Fibroblast of lung (primary cell): ENCODE measurements at places on chromosomes 4 and X.

GRCh38 chr4:186190581-186191199 is 677 bp upstream of the CYP4V2 start:
- peak; percentile 31 for DNase-seq

- no peak for DNase-seq
Observed at GRCh38 chrX:28022371-28022770, 41.1 kb upstream of the DCAF8L1 start.

DNA sequence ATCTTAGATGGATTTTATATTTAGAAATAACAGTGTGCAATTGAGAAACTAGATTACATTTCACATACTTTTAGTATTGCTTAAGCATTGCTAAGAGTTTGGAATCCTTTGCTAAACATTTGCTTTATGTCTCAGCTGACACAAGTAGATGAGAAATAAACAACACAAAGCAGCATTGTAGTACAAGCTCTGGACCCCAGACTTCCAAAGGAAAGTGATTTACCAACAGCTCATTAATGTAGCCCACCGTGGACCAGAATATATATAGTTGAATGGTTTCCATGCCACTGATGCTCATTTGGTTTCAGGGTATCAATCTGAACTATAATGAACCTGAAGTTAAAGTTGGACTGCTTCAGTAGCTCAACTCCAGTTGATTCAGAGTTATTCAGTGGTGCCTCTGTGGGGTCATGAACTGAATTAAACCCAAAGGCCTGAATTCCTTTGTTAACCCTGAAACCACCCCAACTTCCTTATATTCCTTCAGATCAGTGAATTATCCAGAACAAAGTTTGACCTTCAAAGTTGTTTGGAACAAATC is 132.1 kb upstream of the NEIL3 start:
- peak; percentile 60 for DNase-seq

- DNase-seq: no peak
Observed at GRCh38 chrX:8939322-8939721, 94.6 kb downstream of the FAM9B start.

DNA sequence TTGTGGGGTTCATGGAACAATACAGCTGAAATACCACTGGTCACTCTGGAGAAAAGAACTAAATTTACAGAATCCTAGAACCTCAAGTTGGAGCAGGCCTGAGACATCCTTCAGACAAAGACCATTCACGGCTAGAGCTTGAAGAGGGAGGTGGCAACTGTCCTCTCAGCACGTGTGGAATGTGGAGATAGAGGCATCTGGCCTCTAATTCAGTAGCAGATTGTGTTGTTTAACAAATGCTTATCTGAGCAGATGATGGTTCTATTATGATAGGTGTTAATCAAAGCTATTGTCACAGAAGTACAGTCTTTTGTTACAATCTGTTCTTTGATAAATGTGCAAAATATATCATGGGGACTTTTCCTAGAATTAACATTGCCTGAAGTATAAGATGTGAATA is 121.7 kb upstream of the KCNIP4 start:
- DNase-seq: no peak

- no peak for DNase-seq
Observed at GRCh38 chr4:156029691-156030090, 76.0 kb upstream of the CTSO start.

- peak; percentile 19 for DNase-seq
Observed at GRCh38 chr4:7074426-7074825, 6.6 kb upstream of the GRPEL1 start.

- DNase-seq: no peak
Observed at GRCh38 chr4:186810613-186811150, 87.0 kb upstream of the FAT1 start.

GRCh38 chr4:94403751-94404150 is 48.0 kb upstream of the PDLIM5 start:
- DNase-seq: no peak

DNA sequence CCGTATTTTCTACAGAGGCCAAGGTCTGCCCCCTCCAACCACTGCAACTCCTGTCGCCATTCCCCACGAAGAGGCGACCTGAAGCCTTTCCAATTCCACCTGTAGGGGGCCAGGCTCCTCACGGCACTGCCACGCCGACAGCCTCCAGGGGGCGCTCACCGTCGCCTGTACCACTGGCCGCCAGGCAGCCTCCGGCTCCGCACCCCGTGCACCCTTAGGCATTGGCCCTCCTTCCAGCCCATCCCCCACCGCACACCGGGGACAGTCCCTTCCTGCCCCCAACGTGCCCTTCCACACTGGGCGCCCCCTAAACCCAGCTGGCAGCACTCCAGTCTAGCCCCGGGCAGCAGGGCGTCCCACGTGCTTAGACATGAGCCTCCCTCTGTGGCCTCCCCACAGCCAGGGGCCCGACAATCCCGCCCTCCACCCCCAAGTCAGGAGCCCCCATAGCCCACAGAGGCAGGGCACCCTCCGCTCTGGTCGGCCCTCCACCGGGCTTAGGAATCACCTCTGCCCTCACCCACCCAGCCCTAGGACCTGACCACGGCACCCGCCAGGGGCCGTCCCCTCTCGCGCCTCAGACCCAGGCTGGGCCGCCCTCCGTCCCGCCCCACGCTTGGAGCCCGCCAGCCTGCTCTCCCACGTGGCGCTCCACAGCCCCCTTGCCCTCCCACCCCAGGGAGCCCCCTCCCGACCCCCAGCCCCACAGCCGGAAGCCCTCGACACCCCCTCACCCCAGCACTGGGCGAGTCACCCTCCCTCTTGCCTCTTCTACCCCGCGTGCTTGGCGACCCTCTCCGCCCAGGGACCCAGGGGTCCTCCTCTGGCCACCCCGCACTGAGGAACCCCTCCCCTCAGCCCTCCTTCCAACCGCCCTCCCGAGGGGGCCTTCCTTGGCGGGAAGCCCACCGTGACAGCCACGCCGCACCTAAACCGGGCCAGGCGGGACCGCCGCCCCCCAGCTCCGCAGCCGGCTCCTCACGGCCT is 711 bp downstream of the PNMA6E start:
- no peak for DNase-seq

DNA sequence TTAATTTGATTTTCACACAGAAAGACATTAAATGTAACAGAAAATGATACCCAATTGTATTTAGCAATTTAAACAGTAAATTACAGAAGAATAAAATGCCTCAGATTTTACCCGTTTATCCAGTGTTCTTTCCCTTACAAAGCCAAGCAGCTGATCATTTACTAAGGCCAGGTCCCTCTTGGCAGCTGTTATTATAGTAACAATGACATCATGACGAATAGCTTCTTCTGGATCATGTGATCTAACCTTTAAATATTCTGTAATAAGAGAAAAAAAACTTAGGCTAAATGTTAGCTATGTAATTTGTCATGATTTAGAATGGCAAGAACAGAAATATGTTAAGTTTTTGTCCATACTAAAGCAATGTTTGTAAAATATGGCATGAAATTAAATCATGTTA is 69.4 kb downstream of the PDS5A start:
- DNase-seq: peak; percentile 33

GRCh38 chr4:80461412-80461811 is 125.9 kb downstream of the CFAP299 start:
- DNase-seq: no peak
